Effector CD4-positive, alpha-beta T cell (primary cell): ENCODE measurements at places on chromosomes 1 and 21.
A peak's percentile ranks its signal among the peaks of the same experiment; 100 is the strongest.

DNA sequence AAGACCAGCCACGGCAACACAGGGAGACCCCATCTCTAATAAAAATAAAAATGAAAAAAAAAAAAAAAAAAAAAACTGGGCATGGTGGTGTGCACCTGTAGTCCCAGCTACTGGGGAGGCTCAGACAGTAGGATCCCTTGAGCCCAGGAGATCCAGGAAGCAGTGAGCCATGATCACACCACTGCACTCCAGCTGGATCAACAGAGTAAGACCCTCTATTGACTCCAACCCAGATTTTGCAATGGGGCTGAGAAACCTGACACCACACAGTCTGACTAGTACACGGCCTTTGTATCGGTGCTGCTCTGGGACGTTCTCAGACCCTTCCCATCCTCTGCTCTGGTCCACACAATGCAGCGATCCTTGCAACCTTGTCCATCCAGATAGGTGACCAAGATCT, 31.8 kb downstream of the SPATA21 start:
- DNase-seq = no peak

- DNase-seq = no peak
Observed at GRCh38 chr1:36761113-36761512, 273.2 kb downstream of the GRIK3 start.

DNA sequence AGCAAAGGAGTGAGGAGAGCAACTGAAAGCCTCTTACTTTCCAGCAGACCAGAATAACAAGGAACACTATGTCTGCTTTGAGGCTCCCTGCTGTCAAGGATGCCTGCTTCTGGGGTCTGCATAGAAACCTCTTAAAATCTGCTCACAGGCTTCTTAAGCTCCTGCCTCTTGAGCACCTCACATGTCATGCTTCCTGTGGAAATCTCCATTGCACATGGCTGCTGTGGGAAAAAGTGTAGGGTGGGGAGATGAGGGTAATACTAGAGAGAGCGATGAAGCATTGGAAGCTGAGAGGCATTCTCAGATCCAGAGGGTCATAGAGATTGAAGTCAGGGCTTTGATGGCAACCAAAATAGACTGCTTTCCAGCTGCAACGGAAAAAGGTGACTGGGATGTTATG, 6.2 kb upstream of the HLX start:
- no peak for DNase-seq

DNA sequence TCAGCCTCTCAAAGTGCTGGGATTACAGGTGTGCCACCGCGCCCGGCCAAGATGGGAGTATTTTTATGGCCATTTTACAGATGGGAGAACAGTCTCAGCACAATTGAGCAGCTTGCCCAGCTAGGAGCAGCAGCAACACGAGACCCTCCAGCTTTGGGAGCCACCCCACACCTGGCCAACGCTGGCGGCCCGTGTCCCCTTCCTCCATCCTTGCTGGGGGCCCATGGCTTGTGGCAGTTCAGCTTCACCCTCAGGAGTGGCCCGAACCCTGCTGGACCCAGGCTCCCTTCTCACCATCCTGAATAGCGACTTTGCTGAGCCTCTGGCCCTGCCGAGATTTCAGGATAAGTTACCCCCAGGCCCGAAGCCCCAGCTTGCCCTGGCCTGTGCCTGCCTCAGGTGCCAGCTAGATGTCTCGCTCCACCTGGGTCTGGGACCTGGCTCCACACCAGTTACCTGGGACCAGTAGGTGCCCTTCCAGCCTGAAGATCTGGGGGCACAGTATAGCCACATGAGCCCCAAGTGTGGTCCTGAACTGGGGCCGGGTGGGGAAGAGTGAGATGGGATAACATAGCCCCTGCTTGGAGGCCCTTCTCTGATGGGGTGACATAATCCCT, 19.2 kb downstream of the SLC66A1 start:
- DNase-seq = no peak

- DNase-seq = no peak
Observed at GRCh38 chr1:7613106-7613850, 157.8 kb upstream of the VAMP3 start.

DNA sequence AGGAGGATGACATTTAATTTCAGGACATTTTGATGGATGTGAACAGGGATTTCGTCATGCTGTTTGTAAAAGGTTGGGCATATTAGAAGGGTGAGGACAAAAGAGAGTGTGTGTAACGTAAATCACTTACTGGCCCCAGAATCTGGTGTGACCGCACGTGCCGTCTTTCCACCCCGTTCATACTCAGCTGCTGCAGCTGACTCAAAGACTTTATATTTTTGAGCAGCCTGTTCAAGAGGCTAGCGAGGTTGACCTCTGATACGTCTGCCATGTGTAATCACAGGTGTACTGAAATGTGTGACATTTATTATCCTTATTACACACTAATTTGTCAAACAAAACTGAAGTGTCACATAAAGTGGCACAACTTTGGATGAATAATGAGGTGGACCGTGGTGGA, 66.5 kb upstream of the ERRFI1 start:
- DNase-seq = no peak

DNA sequence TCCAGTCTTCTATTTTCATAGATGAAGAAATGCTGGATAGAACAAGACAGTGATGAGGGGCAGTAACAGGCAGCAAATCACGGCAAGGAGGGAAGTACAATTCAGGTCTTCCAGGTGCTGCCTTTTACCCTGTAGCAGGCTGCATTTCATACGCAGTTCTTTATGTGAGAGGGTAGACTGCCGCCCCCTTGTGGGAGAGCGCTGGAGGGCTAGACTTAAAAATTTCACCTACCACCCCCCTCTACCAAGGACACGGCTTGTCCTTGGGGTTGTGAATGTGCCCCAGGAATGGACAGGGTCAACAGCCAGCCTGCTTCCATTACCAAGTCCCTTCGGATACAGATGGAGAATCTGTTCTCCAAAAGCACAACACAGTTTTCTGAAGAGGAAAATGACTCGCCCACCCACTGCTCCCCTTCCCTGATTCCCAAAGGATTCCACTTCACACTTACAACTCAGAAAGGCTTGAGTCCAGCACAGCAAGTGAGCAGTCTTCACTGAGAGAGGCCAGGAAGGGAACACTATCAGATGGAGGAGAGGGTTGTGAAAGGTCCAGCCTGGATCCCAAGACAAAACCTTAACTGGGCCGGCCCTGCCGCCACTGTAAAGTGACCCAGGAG, 7.4 kb downstream of the WDR77 start:
- peak; percentile 51 for DNase-seq

GRCh38 chr1:34790985-34791384, 1.8 kb upstream of the GJA4 start:
- no peak for DNase-seq

DNA sequence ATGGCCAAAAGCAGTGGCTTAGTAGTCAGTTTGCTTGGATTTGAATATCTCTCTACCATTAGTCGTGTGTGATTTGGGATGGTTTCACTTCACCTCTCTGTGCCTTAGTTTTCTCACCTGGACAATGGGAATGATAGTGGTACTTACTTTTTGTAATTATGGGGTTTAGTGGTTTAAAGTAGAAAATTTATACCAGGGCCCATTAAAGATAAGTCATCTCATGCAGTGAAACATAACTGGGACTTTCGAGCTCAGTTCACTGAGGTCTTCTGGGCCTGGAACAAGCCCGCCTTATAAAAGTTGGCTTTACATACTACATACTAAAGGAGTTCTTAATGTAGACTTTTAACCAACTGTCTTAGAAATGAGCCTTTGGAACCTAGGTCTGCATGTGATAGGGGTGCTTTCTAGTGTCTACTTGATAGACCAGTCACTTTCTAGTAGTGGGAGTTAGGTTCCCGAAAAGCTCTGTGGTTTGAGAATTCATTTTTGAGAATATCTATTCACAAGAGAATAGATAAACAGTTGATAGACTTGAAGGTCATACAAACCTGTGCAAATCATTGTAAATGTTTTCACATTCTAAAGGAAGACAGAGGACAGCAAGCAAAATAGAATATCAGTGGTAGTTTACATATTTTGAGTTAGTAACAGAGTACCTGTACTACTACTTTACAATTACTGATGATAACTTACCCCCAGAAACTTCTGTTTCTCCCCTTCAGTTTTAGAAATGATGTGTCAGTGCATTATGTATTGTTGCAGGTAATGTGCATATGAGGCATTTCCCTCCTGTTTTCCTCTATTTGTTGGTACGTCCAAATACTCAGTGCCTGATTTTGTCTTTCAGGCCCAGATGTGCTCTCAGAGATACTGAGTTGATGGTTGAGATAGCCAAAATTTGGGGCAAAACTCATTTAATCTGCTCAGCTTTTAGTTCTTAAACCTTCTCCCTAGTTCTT, 48.0 kb downstream of the DYRK1A start:
- DNase-seq = no peak

DNA sequence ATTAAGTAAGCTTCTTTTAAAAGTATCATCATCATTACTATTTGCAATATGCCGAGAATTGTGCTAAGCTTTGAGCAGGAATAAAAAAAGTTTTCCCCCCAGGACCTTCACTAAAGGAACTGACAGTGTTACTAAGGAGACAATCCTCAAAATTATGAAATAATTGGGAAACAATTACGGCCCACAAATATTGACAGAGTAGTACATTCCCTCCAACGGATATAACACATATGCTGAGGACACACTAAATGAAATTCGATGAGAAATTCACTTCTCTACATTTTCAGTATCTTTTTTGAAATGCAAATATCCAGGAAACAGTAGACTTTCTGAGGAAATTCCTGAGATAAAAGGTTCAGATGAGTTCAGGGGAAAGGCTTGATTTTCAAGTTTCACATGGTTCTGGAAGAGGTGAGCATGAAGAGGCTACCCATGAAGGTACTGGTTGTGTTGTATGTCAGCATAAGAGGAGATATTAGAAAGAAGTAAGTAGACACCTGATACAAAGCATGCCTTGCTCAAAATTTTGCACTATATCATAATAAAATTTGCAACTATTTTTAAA, 171.2 kb upstream of the NR5A2 start:
- no peak for DNase-seq

DNA sequence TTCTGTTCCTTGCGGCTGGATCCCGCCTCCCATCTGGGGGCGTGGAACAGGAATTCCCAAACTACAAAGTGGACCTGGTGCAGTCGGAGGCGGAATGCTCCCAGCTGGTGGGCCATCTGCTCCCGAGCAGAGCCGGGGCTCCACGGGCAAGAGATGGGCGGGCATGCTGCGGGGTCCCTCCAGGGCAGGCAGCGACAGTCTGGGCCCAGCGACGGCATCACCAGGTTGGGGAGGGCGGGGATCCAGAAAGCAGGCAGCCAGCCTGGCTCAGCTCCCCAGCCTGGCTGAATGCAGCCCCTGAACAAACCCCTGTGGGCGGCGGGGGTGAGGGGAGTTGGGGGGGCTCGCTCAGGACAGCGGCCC, 3.6 kb downstream of the MEGF6 start:
- DNase-seq = no peak

- no peak for DNase-seq
Observed at GRCh38 chr1:23394684-23395083, 25.0 kb upstream of the ZNF436 start.

DNA sequence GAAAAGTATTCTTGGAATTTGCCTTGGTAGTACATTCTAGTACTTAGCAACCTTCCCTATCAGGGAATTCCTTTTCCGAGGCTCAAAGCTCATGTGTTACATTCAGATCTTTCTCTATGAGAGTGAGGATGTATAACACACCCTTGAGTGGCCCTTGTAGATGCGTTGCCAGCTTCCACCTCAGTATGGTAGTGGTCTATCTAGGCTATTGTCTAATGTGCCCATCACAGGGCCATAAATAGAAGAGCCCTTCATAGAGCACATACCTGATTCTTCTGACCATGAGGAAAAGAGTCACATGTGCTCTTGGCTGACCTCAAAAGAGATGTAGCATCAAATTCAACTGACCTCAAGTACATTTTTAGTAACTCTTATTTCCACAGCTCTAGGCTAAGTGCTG, 14.0 kb upstream of the ZC3H11B start:
- DNase-seq = no peak

GRCh38 chr1:15053153-15053552, 100.4 kb upstream of the TMEM51 start:
- no peak for DNase-seq

DNA sequence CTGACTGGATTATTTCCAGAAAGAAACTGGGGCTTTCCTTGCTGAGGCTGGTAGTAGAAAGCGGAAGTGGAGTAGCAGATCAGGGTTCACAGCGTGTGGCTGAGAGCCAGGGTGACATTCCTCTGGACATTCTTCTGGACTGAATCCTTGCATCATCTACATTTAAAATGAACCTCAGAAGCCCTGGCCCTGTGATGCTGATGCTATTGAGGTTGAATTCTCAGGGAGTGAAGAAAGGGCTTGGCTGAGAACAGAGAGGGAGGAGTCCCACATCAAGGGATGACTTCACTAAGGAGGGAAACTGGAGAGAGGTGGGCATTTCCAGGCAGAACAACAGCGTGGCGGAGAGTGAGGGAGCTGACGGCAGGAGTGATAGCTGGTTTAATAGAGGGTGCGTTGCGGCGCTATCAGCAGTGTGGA, 102.3 kb upstream of the LMO4 start:
- DNase-seq = no peak

DNA sequence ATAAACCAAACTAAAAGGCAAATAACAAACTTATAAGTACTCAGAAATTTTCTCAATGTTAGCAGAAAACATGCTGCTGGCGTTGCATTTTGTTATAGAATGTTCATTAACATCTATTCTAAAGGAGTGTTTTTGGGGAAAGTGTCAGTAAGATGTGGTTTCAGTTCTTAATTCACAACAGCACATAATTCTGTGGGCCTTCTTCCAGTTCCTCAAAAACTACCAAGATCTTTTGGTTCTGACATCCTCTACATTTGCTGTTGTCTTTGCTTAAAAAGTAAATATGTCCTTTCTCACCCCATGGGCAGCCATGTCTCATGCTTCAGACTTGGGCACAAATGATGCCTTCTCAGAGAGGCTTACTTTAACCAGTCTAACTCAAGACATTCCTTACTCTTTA, 152.5 kb downstream of the CDC7 start:
- no peak for DNase-seq

- DNase-seq = no peak
Observed at GRCh38 chr1:43434256-43434655, 19.5 kb downstream of the HYI start.

DNA sequence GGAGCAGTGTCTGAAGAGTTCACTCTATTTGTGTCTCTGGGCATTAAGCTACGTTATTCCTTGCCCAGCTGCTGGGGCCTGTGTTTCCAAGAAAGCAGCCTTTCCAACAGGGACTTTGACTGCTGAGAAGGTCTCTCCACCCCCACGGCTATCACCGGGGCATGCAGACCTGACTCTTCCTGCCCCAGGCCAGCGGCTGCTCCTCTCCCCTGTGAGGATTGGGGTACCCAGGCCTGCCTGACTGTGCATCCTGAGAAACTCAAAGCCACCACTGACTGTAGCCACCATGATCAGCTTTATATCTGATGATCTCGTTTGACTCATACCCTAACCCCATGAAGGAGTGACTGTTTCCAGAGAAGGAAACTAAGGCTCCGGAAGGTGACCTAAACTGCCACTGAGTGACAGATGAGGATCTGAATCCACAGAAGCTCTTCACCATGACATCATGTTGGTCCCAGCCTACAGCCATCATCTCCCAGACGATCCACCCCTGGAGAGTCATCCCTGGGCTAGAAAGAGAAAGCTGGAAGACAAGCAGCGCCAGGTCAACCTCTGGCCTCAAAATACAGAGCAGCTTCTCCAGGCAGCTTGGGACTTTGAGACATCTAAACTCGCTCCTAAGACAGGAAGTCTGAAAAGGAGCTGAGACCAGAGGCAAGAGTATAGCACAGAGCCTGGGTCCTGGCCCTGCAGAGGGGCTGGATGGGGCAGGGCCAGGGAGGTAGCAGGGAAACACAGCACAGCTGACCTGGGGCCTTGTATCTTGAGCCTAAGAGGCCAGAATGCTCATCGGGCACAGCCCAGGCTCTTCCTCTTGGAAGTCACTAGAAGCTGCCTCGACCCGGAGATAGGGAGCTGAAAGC, 244.0 kb upstream of the VAMP3 start:
- DNase-seq = no peak
